ENCODE measurements at places on chromosomes 3 and 15.

- DNase-seq, result no peak
Observed at GRCh38 chr3:154786724-154787123, 293.4 kb upstream of the MME start.

DNA sequence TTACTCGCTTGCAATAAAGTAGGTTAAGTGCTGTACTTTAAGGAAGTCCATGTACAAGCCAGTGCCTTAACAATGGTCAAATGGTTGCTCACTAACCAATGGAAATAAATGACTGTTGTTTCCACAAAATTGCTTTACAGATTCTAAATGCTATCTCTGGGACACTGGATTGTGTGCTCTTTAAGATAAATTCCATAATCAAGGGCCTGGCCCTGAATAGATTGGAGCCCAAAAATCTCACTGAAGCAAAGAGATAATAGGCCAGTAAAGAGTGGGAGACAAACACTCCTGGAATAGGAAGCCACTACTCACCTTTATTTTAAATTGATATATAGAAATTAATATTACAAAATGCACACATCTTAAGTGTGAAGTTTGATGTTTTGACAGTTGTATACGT, 62.4 kb upstream of the GOLGA6B start:
- no peak for DNase-seq

DNA sequence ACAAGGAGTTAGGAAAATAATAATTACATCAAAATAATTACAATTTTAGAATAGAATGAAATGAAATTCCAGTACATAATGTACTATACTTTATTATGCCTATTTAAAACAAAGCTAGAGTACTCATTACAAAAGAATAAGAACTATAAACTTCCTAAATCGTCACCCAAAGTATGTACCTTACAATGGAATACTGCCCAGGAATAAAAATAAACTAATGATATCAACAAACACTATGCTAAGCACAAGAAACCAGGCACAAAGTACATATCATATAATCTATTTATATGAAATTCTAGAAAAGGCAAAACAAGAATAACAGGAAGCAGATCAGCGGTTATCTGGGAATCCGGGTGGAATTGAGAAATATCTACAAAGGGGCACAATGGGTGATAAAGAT, 84.7 kb downstream of the MYO9A start:
- no peak for DNase-seq

- no peak for DNase-seq
Observed at GRCh38 chr15:39415634-39416033, 165.2 kb upstream of the THBS1 start.

DNA sequence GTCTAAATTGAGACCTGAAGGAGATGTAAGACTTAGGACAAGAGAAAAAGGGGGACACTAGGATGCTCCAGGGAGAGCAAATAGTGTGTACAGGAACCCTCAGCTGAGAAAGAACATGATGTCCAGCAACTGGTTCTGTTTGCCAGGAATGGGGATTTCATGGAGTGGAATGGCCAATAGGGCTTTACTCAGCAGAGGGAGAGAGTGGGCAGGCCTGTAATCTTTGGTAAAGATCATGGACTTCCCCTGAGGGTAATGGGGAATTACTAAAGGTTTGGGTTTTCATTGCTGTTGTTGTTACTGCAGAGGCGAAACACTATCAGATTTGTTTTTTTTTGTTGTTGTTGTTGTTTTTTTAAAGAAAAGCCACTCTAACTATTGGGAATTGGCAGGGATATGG, 99.0 kb downstream of the SCN11A start:
- no peak for DNase-seq

DNA sequence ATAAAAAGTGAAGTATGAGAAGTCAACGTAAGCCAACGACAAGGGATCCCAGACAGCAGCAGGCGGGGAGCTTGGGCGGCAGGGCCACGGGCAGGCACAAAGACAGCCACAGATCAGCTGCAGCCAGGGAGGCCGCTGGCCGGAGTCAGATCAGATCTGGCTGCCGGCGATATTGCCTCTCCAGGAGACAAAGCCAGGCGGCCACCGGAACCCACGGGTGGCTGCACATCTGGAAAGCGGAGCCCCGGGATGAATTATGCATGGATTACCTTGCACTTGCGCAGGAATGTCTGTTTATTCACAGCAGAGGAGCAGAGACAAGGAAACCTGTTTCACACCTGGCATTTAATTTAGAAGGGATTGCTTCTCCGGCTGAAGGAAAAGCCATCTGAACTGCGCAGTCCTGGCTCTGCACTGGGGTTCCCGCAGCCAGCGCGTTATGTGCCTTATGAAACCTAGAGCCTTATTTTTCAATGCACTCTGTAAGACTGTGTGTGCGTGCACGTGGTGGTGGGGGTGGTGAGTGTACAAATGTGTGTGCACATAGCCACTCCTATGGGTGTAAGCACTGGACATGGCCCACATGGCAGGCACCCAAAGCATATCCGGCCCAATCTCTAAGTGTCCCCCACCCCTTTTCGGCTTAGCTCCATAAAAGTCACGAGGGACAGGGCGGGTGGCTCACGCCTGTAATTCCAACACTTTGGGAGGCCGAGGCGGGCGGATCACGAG, 427.8 kb upstream of the MCTP2 start:
- DNase-seq, result no peak

GRCh38 chr3:61966200-61966599, 404.8 kb downstream of the PTPRG start:
- no peak for DNase-seq

- DNase-seq, result no peak
Observed at GRCh38 chr3:38538773-38539353, 42.7 kb downstream of the EXOG start.

DNA sequence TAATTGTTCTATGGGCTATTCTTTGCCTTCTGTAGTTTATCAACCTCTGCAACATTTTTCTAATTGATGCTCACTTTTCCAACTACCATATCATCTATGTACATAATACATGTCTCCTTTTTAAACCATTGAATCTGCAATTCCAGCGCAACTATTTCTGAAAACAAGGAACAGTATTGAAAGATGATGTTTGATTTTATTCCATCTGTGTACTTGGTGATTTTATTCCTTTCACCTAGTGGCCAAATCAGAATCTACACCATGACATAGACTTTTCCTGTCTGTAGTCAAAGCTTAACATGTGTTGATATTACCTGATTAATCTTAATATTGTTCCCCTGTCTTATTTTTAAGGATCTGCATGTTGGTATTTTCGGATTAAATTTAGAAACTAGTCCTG, 13.0 kb downstream of the NKTR start:
- no peak for DNase-seq

GRCh38 chr3:155847993-155848392, 6.2 kb downstream of the SLC33A1 start:
- no peak for DNase-seq

DNA sequence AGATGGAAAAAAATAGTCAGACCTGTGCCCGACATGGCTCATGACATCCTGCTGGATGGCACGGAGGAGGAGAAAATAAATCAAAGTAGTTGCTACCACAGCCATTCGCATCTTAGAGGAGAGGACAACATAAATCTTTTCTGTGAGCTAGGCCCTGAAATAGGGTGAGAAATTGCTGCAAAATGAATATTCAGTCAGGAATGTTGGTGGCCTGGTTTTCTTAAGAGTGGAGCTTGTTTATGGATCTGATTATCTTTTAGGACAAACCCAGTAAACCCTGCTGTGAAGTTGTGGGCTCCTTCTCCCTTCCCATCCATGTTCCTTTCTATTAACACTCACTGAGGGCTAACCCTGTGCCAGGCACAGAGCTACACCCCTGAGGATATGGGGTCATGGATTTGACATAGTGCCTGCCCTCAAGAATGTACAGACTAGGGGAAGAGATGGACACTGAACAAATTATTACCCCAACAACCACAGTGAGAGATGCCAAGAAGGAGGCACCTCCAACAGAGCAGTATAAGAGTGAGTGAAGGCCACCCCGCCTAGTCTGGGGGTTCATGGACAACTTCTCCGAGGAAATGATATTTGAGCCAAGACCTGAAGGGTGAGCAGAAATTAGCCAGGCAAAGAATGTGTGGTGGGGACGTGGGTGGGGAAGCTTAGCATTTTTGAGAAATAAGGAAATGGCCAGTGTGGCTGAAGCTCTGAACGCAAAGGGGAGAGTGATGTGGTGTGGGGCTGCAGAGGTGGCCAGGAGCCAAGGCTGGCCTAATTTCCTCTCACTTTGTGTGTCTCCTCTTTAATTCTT, 68.9 kb upstream of the ARL8B start:
- peak; percentile 68 for DNase-seq

GRCh38 chr3:37114251-37115145, 59.9 kb downstream of the LRRFIP2 start:
- DNase-seq, result peak; percentile 81

DNA sequence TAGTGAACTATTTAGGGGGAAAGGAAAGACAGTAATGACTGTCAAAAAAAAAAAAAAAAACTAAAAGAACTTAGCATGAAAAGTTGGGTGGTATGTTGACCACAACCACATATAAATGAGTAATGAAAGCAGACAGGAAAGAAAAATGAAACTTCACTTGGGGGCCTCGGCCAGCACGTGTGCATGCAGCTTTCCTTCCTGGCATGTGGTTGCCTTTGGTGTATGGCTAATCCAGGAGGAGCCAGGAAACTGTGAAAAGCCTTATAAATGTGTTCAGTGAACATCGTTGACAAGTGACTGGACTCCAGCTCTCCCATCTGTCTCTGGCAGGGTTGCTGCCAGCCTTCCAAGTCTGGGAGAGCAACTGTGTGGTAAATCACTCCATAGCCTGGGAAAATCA, 195.1 kb downstream of the DTWD1 start:
- peak; percentile 90 for DNase-seq

DNA sequence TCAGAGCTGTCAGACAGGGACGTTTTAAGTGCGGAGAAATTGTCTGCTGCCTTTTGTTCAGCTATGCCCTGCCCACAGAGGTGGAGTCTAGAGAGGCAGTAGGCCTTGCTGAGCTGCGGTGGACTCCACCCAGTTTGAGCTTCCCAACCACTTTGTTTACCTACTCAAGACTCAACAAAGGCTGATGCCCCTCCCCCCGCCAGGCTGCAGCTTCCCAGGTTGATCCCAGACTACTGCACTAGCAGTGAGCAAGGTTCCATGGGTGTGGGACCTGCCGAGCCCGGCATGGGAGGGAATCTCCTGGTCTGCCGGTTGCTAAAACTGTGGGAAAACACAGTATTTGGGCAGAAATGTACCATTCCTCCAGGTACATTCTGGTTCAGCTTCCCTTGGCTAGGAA, 282.1 kb downstream of the VGLL3 start:
- no peak for DNase-seq

GRCh38 chr15:66114863-66115425, 138.6 kb downstream of the MEGF11 start:
- no peak for DNase-seq

DNA sequence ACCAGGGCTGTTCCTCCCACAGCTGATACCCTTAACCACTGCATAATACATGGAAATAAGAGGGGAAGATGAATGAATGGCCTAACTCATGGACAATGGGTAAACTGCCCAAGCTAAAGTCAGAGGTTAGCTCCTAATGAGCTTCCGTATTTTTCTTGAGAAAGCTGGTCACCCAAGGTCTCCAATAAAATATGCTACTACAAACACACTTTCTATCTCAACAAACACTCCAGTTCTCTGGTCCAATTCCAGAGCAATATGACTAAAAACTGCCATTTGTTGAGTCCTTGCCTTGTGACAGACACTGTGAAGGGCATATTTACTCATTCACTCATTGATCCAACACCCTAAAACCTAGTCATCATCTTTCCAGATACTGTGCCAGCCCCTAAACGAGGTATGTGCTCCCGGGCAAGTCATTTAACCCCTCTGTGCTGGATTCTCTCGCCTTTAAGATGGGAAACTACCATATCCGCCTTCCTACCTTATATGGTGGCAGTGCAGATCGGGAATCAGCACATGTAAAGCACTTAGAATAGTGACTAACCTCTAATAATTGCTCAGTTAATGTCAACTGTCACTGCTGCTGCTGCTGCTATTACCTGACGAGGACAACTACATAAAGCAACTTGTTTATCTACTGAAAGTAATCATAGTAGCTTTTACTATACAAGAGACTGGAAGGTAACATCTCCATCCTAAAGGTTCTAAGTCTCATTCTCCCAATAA, 89.1 kb downstream of the XXYLT1 start:
- DNase-seq, result no peak

GRCh38 chr3:148083526-148084182, 614.0 kb upstream of the AGTR1 start:
- no peak for DNase-seq
